COLO829 (cell line): ENCODE measurements at places on chromosomes 13 and 19.

- DNase-seq = no peak
These were observed 26.2 kb downstream of the SLC25A30 start for GRCh38 chr13:45391926-45392325.

DNA sequence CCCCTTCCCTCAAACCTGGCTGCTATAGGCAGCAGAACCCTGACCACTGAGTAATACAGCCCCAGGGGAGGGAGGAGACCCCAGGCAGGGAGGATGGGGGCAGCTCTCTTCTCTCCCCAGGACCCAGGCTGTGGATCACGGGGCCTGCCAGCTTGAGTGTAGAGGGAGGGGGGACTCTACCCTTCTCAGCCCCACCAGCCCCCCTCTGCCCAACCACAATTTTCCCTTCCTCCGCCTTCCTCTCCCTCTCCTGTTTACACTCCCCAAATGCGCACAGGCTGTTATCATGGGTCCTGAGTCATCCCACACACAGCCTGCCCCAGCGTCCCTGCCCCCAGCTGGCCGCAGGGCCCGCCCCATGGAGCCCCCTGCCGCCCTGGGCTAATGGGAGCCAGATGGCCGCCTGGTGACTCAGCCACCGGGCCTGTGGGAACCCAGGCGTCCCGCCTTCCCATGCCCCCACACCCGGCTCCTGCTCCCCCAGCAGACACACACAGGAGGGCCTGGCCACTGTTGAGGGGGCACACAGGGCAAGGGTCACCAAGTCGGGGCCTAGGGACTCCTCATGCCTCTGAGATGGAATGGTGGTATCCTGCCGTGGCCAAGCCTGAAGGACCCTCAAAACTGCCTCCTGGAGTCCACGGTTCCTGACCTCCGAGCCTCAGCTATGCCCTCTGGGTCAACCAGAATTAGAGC is 13.6 kb downstream of the CCDC97 start:
- no peak for DNase-seq

GRCh38 chr13:95535243-95535642 is 17.3 kb upstream of the CLDN10 start:
- DNase-seq = peak; percentile 53

DNA sequence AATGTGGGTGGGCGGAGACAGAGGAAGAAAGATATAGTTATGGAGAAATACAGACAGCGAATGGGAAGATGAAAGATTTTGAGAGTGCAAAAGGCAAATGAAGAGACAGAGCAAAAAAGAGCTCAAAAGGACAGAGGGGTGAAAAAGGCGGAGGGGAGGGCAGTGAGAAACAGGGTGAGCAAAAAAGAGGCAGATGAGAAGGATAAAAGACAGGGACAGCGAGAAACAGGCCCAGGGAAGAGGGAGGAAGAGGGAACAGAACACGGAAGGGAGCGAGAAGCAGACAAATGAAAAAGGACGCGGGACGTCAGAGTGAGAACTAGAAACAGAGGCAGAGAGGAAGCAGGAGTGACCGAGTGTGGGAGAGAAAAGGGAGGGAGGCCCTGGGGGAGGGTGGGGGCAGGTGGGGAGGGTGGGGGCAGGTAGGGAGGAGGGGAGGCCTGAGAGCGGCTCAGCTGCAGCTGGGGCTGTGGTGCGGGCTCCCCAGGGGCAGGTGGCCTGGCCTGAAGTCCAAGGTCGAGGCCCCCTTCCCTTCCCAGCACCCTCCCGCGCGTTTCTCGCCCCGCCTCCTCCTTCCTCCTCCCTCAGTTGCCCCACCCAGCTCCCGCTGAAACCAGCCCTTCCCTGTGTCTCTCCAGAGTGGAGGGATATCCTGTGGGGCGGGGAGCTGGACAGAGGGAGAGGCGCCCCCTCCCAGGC is 2.9 kb downstream of the KLK1 start:
- no peak for DNase-seq

- no peak for DNase-seq
These were observed 52.3 kb upstream of the ATP12A start for GRCh38 chr13:24627946-24628345.

DNA sequence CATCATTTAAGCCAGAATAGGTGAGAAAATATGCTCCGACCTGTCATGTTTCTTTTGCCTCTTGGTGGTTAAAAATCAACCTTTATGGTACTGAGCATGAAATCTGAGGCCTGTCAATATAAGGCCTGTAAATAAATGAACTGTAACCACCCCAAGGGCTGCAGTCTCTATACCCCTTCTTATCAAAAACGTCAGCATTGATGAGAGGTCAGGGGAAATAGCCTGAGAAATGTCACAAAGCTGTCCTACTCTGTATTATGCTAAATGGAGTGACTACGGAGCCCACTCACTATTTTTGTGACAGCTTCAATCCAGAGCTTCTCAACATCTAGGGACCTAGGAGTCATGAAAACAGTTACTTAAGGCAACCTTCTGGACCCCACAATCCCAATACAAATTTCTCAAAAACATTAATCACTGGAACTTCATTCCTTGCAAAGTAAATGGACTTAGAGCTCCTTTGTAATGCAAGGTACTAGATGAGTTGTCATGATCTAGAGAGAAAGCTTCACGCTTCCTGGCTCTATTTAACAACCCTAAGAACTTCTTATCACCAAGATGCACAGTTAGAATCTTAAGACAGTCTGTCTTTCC is 2.7 kb upstream of the RAP2A start:
- DNase-seq = no peak

DNA sequence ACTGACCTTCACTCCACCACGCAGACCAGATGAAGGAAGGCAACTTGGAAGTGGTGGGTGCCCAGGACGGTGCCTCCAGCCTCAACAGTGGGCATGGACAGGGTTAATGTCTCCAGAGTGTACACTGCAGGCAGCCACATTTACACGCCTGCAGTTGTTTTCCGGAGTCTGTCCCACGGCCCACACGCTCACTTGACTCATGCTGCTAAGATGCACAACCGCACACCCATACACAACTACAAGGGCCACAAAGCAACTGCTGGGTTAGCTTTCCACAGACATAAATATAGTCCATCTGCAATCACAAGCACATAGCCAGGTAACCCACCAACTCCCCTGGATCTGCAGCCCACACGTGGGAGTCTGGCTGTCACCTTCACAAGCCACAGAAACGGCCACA is 12.6 kb upstream of the AXL start:
- DNase-seq = no peak

- DNase-seq = no peak
These were observed 66.5 kb upstream of the ANKRD10 start for GRCh38 chr13:110981379-110981778.
